Kidney (tissue), 22 donors: ENCODE measurements at places on chromosomes 1 and 21. TPM values are rescaled to one million over a fixed set of nuclear protein-coding genes. Genes with fewer than 3 reads are reported as not detected.

Gene OLFML2B
- total RNA-seq, result 6.7 TPM

- no peaks in the 10 kb centered on the region for H3K4me1 ChIP-seq
- no peaks in the 10 kb centered on the region for H3K36me3 ChIP-seq
- no peak overlapping the region for H3K27ac ChIP-seq
- H3K4me3 ChIP-seq, result no peak overlapping the region
Observed at GRCh38 chr1:79042117-79042516, 35.6 kb upstream of the ADGRL4 start.

DNA sequence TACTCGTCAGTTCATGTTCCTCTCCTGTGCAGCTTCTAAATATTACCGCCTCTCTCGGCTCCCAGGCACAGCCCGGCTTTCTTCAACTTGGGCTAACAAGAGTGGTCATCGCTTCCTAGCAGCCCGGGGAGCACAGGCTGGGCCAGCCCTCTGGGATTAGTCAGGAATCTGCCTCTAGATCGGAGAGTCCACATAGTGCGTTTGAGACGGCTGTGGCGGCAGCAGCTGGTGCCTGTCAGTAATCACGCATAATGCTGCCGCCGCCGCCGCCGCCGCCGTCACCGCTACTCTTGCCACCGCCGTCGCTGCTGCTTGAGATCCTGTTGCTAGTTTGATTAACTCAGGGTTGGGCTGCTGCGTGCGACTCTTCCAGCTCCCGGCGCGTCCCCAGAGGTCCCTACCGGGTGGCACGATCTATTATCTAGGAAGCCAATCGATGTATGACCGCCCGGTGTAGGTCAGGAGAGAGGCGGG lies at the start of gene RXRG:
TSS of gene RXRG (minus strand) at position 230 of the 474 bp plus-strand sequence. CDS start 233 bp downstream, outside the sequence.
- no peaks in the 10 kb centered on the region for H3K36me3 ChIP-seq
- no peak within 1 kb of the TSS for H3K27ac ChIP-seq
- DNase-seq, result peak; percentile 73

DNA sequence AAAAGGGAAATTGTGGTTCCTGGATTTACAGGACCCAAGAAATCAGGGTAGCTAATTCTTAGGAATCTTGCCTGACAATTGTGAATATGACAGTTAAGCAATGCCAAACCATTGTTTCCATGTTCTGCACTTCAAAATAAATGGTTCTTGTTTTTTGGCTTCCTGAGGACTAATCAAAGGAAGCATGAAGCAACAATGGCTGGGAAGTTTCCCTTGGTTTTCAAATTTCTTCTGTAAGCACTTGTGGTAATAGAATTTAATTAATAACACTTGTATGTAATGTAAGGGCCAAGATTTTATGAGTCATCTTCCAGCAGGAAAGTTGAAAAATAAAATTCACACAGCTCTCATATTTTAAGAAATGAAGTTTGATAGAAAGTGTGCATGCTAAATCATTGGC lies 31.7 kb downstream of the JAM2 start:
- no peak overlapping the region for H3K4me3 ChIP-seq
- no peak overlapping the region for H3K27ac ChIP-seq
- H3K27me3 ChIP-seq, result no peaks in the 10 kb centered on the region
- H3K4me1 ChIP-seq, result no peaks in the 10 kb centered on the region

DNA sequence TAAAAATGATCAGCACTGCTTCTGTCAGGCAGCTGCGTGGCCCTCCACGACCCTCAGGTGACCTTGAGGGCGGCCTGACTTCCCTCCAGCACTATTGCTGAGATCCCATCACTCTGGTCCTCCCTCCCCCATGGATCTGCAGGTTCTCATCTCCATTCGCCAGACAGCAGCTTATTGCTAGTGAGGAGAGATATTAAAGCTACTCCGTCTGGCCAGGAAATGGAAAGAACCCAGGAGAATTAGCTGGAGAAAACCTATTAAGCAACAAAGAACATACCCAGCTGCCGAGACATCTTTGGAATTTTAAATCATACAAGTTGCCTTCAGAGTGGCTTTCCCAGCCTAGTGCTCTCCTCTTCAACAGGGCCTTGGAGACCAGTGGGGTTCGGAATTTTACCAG lies 25.7 kb upstream of the KCNN3 start:
- no peaks in the 10 kb centered on the region for H3K4me1 ChIP-seq
- H3K27ac ChIP-seq, result no peak overlapping the region
- no peak for DNase-seq
- H3K27me3 ChIP-seq, result no peaks in the 10 kb centered on the region

Gene LCE1A
- total RNA-seq, result not detected

GRCh38 chr1:99005537-99005942 lies 879 bp upstream of the PLPPR5 start:
- H3K27ac ChIP-seq, result no peak overlapping the region
- H3K4me1 ChIP-seq, result peaks cover 5% of the 10 kb centered on the region
- peaks cover 9% of the 10 kb centered on the region for H3K27me3 ChIP-seq
- H3K4me3 ChIP-seq, result no peak overlapping the region

Gene HPCAL4
- total RNA-seq, result 5.2 TPM

DNA sequence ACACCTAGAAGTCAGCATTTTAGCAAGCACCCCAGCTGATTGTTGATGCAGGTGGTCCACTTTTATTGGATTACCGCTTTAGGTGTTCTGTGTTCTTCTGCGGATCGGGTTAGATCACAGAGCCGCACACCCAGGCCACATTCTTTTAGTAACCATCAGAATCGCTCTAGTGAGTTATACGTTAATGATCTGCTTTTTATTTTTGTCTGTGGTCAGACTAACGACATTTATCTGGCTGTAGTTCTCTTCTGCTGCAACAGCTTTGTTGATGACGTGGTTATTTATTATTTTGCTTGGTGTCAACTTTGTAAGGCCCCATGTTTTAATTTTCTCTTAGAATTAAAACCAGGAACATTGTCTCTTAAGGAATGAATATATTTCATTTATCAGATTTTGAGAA lies 18.2 kb downstream of the SCCPDH start:
- H3K27ac ChIP-seq, result no peak overlapping the region
- no peaks in the 10 kb centered on the region for H3K36me3 ChIP-seq
- no peak overlapping the region for H3K4me3 ChIP-seq
- DNase-seq, result no peak
- no peaks in the 10 kb centered on the region for H3K4me1 ChIP-seq
- H3K27me3 ChIP-seq, result no peaks in the 10 kb centered on the region

Gene GJA9
- not detected for total RNA-seq

DNA sequence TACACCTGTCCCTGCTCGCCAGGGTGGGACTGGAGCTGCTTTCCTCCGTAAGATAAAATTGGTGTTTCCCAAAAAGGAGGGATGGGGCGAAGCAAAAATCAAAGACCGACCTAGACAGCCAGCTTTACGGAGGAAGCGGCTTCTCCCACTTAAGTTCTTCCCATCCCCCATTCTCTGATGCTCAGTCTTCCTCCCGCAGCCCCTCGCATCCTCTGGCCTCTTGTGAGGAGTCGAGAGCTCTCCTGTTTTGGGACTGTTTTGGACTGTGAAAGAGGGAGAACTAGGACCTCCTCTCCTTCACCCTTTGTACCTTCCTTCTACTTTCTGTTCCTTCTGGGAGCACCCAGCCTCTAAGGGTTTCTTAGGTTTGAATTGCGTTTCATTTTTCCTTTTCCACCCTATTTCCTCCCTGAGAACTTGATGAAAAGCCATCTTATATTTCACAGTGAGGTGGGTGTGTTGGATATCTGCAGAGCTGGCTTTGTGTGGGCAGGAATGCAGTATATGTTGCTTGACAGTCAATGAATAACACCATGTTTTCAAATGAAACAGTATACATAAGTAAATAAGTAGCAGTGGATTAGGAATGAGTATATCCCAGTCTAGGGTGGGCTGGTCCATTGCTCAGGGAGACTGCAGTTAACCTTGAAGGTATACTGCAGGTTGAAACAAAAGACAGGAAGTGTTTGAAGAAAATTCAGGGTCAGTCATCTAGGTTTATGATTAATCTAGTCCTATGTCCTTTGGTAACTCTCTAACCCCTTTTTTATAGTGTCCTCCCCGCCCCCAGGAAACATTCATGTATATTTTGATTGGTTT lies 848 bp downstream of the CTTNBP2NL start:
- peak overlapping the region; percentile 77 for H3K4me3 ChIP-seq
- peaks cover 4% of the 10 kb centered on the region for H3K4me1 ChIP-seq
- no peaks in the 10 kb centered on the region for H3K27me3 ChIP-seq
- DNase-seq, result peak; percentile 32

Gene MROH9
- total RNA-seq, result not detected

DNA sequence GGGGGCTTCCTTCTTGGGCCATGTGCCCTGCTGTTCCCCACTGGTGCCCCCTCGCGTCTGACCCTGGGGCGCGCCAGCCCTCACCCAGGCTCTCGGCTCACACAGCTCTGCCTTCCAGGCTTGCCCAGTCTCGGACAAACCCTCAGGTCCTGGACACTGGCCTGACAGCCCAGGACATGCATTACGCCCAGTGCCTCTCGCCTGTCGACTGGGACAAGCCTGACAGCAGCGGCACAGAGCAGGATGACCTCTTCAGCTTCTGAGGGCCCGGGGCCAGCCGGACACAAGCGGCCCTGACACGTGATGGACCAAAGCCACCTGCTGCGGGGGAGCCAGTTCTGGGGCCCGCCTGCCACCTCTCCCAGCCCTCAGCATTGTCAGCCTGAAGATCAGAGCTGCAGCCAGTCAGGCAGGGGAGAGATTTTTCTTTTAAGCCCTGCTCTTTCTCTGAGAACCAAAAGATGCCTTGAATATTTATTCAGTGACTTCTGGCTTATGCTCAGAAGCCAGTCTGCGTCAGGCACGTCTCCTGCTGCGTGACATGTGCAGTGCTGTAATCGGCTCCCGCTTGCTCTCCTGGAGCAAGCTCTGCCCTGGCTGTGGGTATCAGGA lies 23.4 kb downstream of the LDLRAP1 start:
- H3K4me3 ChIP-seq, result no peak overlapping the region
- peaks cover 15% of the 10 kb centered on the region for H3K4me1 ChIP-seq
- H3K36me3 ChIP-seq, result peaks cover 2% of the 10 kb centered on the region
- no peaks in the 10 kb centered on the region for H3K27me3 ChIP-seq
- no peak for DNase-seq

- H3K4me3 ChIP-seq, result peak overlapping the region; percentile 13
- DNase-seq, result peak; percentile 76
- no peaks in the 10 kb centered on the region for H3K27me3 ChIP-seq
Observed at GRCh38 chr1:67149179-67149770, 14.5 kb upstream of the C1orf141 start.

Gene NVL
- 24.0 TPM for total RNA-seq

- H3K27ac ChIP-seq, result no peak overlapping the region
- no peak overlapping the region for H3K4me3 ChIP-seq
- H3K4me1 ChIP-seq, result no peaks in the 10 kb centered on the region
Observed at GRCh38 chr1:96206451-96206850, 515.1 kb upstream of the PTBP2 start.

DNA sequence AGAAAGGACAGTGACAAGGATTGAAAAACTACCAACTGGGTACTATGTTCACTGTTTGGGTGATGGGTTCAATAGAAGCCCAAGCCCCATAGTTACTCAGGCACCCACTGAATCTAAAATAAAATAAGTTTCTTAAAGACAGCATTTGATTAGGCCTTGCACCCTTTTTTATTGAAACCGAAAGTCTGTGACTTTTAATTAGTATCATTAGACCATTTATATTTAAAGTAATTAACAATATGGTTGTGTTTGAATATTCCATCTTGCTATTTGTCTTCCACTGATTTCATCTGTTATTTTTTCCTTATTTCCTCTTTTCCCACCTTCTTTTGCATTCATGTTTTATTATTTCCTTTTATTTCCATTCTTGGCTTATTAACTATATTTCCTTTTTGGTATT lies 27.4 kb downstream of the KLHDC7A start:
- H3K27me3 ChIP-seq, result no peaks in the 10 kb centered on the region
- H3K4me1 ChIP-seq, result no peaks in the 10 kb centered on the region
- no peak overlapping the region for H3K27ac ChIP-seq

Gene CD34
- total RNA-seq, result 50.9 TPM

Gene CHIA
- total RNA-seq, result not detected

Gene KCTD3
- total RNA-seq, result 41.6 TPM

GRCh38 chr1:83102630-83103071 lies 896.3 kb downstream of the TTLL7 start:
- no peaks in the 10 kb centered on the region for H3K36me3 ChIP-seq
- DNase-seq, result peak; percentile 35
- H3K27me3 ChIP-seq, result no peaks in the 10 kb centered on the region
- H3K4me1 ChIP-seq, result no peaks in the 10 kb centered on the region
- no peak overlapping the region for H3K4me3 ChIP-seq

Gene HAO2
- total RNA-seq, result 1.9 TPM

Gene ANGPTL7
- total RNA-seq, result 0.19 TPM

GRCh38 chr1:40151457-40152079 lies 9.6 kb upstream of the RLF start:
- no peak overlapping the region for H3K4me3 ChIP-seq
- H3K27me3 ChIP-seq, result no peaks in the 10 kb centered on the region
- H3K36me3 ChIP-seq, result no peaks in the 10 kb centered on the region
- no peaks in the 10 kb centered on the region for H3K4me1 ChIP-seq
- no peak for DNase-seq

DNA sequence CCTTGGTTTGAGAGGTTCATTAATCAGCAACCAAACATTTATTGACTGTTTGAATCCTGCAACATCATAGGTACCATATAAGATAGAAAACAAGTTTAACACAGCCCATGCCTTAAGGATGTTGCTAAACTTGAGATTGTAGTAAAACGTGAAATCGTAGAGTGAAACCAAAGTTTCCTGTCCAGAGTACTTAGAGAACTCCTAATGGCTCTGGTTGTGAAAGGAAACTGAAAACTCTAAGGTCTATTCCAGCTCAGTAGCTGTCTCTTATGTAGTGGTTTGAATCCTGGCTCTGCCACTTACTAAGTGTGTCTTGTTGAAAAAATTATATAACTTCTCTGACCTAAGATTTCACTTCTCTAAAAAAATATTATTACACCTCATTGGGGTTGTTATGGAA lies 310.9 kb downstream of the NTNG1 start:
- no peak overlapping the region for H3K4me3 ChIP-seq
- H3K4me1 ChIP-seq, result no peaks in the 10 kb centered on the region
- no peak for DNase-seq
- H3K27me3 ChIP-seq, result no peaks in the 10 kb centered on the region
- H3K36me3 ChIP-seq, result no peaks in the 10 kb centered on the region
- H3K27ac ChIP-seq, result no peak overlapping the region

DNA sequence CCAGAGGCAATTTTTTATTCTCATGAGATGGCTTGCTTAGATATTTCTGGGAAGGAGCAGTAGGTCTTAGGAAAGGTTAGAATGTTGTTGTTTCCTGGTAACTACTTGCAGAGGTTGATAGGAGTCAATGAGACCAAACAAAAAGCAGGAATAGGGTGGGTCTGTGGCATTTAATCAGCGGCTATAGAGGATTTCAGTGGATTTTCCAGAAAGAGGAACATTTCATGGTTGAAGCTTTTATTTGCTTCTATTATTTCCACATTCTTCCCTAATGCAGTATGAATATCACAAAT lies 111.3 kb upstream of the PALMD start:
- H3K27ac ChIP-seq, result no peak overlapping the region
- H3K4me3 ChIP-seq, result no peak overlapping the region
- peak; percentile 36 for DNase-seq
- no peaks in the 10 kb centered on the region for H3K4me1 ChIP-seq
